Breast epithelium (tissue), 4 donors: ENCODE measurements at places on chromosomes 7 and 10.

- DNase-seq: no peak
Measured at GRCh38 chr7:114356133-114356532, 58.5 kb upstream of the FOXP2 start.

DNA sequence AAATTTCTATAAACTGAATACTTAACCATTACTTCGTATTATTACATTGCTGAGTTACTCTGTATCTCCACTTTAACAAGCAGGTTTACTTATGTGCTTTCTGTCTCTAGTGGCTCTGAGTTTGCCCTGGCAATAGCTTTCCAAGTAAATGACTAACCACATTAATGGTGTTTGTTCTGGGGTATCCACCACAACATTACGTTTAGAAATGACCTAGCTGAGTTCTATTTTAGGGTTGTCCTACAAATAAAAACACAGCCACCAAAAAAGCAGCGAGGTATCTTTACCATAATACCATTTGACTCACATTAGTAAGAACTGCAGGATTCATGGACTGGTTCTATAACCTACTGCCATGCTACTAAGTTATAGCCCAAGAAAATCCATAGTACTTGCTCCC lies 83.1 kb downstream of the HIBADH start:
- DNase-seq: no peak

DNA sequence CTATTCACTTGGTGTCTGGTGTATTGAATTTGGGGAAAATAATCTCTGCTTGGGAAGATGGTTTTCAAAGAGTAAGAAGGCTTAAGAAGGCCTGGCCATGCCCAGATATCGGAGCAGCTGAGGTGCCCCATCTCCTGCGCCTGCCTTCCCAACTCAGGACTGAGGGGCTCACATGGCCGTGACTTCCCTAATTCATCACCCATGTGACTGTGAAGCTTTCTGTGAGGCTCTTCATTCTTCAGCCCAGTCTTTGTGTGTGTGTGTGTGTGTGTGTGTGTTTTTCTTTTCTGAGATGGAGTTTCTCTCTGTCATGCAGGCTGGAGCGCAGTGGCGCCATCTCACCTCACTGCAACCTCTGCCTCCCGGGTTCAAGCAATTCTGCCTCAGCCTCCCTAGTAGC lies 53.2 kb downstream of the PROSER2 start:
- DNase-seq: no peak

GRCh38 chr7:4204513-4205165 lies 477.5 kb upstream of the FOXK1 start:
- DNase-seq: no peak

DNA sequence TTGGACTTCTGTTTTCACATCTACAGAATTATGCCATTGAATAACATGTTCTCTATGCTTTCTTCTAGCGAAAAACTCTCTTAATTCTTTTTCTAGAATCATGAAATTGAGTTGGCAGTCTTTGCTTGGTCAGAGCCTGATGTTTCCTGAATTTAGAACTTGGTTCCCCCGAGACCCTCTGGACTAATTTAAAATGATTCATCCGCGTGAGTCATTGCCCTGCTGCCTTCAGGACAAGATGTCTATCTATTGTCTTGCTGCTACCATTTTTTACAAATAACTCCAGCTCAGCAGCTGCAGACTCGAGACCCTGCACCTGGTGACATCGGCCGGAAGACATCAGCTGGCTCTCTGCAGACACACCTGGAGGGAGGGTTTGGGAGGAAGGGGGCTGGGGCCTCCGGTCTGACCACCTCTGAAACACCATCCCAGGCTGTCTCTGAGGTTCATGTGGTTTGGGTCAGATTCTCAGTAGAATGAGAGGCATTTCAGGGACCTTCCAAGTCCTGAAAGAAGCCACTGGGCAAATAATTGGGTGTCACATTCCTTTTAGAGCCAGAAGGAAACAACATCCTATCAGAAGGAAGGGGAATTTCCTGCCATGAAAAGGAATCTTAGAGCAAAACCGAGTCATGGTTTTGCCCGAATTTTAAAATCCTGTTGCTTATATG lies 20.9 kb upstream of the KLF6 start:
- DNase-seq: no peak

GRCh38 chr10:75418293-75418692 lies 13.1 kb upstream of the LRMDA start:
- DNase-seq: no peak

DNA sequence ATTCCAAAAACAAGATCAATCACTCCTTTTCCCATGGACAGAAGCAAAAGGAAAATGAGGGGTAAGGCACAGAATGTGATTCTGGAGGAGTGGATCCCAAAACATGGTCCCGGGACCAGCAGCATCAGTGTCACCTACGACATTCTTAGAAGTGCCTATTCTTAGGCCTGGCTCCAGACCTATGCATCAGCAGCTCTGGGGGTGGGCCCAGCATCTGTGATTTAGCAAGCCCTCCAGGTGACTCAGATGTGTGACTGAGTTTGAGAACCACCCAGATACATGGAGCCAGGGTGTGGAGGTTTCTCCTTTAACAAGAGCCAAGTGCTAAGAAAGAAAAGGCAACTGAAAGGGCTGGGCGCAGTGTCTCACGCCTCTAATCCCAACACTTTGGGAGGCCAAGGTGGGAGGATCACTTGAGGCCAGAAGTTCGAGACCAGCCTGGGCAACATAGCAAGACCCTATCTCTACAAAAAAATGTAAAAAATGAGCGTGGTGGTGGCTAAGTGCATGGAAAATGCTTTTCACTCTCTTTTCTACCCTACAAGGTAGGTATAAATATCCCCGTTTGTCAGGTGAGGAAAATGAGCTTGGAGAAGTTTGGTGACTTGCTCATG lies 17.1 kb upstream of the ARPC1A start:
- DNase-seq: no peak

DNA sequence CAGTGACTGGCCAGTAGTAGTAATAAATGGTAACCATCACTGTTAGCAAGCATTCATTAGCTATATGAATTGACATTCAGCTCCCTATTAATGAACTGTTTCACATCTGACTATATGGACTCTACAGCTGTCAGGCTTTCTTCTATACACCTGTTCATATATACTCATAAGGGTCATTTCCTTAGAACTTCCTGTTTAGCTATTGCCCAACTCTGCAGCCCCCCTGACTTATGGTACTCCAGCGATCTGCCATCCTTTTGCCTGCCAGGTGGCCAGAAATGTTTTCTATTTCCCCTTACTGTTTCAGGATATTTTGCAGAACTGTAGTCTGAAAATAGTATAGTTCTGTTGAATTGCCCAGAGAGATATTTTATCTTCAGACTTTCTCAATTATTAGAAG lies 56.6 kb downstream of the TASOR2 start:
- no peak for DNase-seq

DNA sequence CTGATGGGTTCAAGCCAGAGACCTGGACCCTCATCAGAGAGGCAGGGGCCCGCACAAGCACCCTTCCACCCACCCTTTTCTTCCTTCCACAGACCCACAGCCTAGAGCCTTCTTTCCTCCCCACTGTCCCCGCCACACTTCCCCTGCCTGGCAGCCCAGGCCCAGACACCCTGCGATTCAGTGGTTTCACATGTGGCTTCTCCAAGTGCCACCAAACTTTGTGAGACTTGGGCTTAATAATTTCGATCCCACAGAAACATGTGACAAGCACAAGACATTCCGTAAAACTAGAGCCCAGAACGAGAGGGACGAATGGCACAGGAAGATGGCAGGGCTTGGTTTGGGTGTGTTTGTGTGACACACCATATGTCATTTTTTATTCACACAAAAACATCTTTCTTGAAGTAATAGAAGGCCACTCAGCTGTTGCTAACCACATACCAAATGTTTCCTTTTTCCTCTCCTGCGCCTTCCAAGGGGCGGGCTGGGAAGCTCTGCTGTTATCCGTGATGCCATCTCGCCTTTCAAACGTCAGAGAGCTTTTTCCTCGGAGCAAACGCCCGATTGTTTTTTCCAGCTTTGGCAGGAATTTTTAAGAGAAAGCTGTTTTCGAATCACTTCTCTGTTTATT lies 162.9 kb downstream of the GRK5 start:
- DNase-seq: no peak

- no peak for DNase-seq
Measured at GRCh38 chr7:85191383-85191782, 4.5 kb upstream of the SEMA3D start.

DNA sequence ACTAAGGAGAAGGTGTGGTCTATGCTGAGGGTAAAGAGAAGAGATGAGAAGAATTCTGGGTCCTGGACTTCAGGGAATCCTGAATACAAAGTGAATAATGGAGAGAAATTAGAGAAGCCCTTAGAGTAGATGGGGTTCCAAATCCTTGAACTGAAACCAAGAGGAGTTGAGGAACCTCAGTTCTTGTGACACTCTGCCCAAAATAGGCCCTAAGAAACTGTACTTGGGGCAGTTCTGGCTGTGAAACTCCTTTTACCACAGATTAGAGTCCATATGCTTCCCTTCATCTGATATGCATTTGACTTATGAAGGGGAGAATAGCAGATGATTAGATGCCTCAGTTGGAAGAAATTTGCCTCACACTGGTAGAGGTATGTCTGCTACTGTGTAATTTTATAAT lies 19.0 kb downstream of the TES start:
- no peak for DNase-seq
